Cardiac muscle cell (in vitro differentiated cells and primary cell): ENCODE measurements at places on chromosomes 4 and X. TPM values are rescaled to one million over a fixed set of nuclear protein-coding genes. Genes with fewer than 3 reads are reported as not detected.
A peak's percentile ranks its signal among the peaks of the same experiment; 100 is the strongest.

DNA sequence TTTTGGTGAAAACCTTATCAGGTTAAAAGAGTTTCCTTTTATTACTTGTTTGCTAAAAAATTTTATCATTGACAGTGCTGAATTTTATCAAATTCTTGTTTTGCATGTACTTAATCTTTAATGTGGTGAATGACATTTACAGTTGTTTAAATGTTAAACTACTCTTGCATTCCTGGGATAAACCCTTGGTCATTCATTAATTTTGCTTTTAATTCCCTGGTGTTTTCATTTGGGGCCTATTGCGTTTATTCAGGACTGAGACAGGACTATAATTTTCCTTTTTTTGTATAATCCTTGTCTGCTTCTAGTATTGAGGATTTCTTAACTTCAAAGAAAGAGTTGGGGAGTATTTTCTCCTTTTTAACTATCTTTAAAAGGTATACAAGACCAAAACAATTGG, 98.7 kb upstream of the TLL1 start:
- no peak for DNase-seq

DNA sequence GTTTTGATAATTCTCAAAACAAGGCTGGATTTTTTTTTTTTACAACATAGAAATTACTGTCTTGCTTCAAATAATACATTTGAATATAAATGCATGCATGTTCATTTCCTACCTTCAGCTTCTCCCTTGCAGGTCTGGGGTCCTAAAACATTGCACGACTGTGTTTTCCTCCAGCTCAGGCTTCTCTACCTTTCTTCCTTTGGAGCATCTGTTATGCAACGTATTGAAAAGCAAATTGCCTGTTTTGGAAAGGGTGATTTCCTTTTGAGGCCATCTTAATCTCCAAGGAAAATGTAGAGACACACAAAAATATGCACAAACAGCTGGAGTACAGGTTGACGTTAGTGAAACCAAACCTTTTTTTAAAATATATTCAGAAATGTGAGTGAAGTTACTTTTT, 115.6 kb upstream of the TLL1 start:
- no peak for DNase-seq

GRCh38 chrX:137982472-137983172, 416.7 kb downstream of the ZIC3 start:
- DNase-seq = no peak

- DNase-seq = peak; percentile 64
These were observed 1.8 kb downstream of the ARHGAP4 start for GRCh38 chrX:153924149-153924861.

GRCh38 chrX:12002876-12003275, 135.4 kb upstream of the FRMPD4 start:
- no peak for DNase-seq

DNA sequence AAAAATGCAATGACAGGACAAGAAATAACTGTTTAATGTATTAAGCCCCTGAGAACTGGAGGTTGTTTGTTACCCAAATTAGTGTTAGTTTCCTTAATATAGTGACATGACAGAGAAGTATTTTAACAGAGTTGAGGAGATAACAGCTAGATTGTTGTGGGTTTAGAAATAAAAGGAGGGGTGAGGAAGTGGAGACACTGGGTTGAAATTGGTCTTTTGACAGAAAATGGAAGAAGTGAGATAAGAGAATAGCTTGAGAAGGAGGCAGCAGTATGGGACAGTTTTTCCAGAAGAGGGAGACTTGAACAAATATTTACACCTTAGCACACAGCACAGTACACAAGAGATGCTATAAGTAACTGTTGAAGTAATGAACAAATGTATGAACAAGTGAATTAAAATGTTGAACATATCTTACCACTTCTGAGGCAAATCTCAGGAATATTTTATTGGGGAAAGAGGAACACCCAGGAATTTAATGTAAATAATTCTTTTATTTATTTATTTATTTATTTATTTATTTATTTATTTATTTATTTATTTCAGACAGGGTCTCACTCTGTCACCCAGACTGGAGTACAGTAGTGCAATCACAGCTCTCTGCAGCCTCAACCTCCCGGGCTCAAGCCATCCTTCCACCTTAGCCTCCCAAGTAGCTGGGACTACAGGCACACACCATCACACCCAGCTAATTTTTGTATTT, 58.0 kb upstream of the EGFL6 start:
- no peak for DNase-seq

DNA sequence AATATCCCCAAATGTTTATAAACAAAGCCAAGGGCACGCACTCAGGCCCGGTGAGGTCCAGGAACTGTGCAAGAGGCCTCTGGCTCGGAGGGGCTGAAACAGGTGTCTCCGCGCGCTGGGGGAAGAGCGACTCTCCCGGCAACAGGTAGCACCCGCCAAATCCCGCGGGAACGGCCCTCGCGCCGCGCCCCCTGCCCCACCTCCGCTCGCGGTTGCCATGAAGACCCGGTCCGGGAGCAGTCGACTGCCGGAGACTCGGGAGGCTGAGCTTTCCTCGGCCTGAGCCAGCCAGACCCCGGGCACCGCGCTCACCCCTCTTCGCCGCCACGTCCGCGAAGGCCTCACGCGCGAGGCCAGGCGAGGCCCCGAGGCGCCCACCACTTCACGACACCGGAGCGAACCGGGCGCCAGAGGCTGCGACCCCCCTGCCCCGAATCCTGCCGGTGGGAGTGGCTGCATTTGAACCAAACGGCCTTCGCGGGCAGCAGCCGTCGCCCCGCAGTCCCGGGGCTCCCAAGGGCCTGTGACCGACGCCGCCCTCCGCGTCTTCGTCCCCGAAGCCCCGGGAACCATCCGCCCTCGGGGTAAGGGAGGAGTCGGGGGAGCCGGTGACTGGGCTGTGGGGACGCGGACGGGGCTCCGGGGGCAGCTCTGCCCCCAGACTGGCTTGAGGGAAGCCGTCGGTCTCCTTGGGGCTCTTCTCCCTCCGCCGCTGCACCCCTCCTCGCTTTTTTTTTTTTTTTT, at the start of gene NSUN7:
Gene NSUN7 (plus strand): TSS at position 239 of the 744 bp plus-strand sequence. CDS start 739 bp downstream, outside the sequence.
- DNase-seq = peak; percentile 26

DNA sequence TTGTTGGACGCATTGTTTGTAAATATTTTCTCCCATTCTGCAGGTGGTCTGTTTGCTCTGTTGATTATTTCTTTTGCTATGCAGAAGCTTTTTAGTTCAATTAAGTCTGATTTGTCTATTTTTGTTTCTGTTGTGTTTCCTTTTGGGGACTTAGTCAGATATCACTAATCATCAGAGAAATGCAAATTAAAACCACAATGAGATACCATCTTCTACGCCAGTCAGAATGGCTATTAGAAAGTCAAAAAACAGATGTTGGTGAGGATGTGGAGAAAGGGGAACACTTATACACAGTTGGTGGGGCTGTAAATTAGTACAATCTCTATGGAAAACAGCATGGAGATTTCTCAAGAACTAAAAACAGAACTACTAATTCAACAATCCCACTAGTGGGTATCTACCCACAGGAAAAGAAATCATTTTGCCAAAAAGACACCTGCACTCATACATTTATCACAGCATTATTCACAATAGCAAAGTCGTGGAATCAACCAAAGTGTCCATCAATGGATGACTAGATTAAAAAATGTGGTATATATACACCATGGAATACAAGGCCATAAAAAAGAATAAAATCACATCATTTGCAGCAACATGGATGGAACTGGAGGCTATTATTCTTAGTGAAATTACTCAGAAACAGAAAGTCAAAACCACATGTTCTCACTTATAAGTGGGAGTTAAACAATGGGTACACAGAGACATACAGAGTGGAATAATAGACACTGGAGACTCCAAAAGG, 8.1 kb downstream of the COQ2 start:
- no peak for DNase-seq

GRCh38 chrX:132795181-132795580, 163.2 kb downstream of the HS6ST2 start:
- DNase-seq = no peak

DNA sequence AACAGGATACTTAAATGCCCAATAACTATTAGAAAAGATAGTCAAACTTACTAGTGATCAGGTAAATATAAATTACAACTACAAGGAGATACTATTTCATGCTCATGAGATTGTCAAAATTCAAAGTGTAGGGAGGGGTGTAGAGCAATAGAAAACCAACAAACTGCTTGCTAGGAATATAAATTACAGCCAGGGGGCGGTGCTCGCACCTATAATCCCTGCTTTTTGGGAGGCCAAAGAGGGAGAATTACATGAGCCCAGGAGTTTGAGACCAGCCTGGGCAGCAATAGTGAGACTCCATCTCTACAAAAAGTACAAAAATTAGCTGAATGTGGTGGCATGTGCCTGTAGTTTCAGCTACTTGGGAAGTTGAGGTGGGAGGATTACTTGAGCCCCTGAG, 556.5 kb upstream of the NR3C2 start:
- peak; percentile 29 for DNase-seq

GRCh38 chr4:52545099-52546069, 113.7 kb downstream of the USP46 start:
- DNase-seq = peak; percentile 77

The MAGEB1 gene
- polyA plus RNA-seq = not detected in 2 replicates

The FAM47E gene
- polyA plus RNA-seq = 2.1 and 7.4 TPM in 2 replicates

The TMSB15B gene
- 44.2 and 45.6 TPM in 2 replicates for polyA plus RNA-seq

The FGB gene
- polyA plus RNA-seq = 0.99 TPM in 1 of 2 replicates, not detected in the other
